ENCODE measurements at places on chromosomes 5 and 9. TPM values are rescaled to one million over a fixed set of nuclear protein-coding genes. Genes with fewer than 3 reads are reported as not detected.
A peak's percentile ranks its signal among the peaks of the same experiment; 100 is the strongest.

DNA sequence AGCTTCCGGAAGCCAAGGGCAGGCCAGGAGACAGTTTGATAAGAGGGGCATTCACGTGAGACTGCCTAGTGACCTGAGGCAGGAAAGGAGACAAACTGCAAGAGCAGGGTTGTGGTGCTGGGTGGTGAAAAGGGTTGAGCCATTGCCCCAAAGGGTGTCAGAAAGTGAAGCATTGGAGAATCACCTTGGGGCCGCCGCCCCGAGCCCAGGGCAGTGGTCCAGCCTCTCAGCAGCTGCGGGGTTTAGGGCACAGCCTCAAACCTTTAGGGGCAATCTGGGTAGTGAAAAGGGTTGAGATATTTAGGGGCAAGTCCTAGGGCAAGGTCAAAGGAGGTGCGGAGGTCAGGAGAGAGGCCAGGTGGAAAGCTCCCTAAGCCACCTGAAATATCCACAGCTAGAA lies 10.4 kb upstream of the ANKRD33B start:
- no peak for DNase-seq

GRCh38 chr5:67679184-67679841 lies 482.7 kb upstream of the CD180 start:
- DNase-seq = no peak

DNA sequence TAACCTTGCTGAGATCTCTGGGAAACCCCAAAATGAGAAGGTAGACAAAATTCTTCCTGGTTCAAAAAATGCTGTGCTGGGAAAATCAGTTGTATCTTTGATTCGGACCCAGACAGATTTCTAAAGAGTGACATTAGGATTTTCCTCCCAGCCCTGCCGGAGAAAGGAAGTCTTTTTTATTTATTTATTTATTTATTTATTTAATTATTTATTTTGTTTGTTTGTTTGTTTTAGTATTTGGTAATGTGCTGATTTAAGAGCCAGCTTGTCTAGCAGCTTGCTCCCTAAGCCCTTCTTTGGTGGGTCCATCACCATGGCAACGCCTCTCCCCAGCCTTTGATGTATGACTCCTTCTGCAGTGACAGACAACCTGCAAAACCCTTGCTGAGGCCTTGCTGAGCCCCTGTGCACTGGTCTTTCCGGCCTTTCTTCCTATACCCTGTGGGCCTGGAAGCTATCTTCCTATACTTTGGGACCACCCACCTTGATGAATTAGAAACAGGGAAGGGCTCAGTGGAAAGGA lies 60.6 kb upstream of the AFAP1L1 start:
- peak; percentile 47 for DNase-seq

DNA sequence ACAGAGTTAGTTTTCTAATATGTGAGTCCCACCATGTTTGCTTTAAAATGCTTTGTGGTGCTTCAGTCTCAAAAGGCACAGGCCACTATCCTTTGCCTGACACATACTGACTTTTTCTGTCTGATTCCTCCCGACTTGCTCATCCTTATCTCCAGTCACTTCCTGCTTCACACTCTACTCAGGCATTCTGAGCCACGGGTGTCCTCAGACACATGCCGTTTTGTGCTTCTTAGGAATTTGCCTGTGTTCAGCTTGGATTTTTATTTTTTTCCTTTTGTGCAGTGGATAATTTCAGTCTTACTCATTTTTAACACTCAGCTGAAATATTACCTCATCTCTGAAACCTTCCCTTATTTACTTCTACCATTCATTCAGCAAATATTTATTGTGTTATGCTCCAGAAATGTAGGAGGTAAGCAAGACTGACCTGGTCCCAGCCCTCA lies 54.1 kb downstream of the MAN2A1 start:
- DNase-seq = peak; percentile 58

DNA sequence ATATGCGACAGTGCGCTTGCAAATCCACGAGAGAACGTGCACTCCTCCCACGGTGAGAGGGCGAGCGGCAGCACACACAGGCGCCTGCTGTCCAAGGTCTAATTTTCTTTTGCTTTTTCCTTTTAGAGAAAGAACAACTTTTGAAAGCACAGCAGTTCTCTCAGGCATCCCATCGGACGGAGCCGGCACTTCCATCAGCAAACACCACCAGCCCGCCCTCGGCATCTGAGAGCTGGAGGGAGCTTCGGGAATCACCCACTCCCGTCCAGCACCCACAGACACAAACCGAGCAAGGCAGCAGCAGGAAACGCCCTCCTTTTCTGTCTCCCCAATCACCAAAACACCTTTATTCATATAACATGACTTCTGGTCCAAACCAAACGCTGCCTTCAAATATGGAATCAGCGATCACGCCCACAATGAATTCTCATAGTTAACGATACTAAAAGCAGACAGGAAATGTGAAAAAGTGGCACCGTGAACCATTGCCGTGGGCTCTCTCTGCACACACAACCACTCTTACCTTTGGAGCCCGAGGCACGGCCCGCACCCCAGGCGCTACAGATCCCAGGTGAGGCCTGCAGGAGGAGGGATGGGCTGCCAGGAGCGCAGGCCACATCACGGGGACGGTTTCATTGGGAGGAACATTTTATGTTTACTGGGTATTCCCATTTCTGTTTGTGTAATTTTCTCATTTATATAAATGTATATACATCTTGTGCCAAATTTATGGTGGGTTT lies 14.2 kb downstream of the LPCAT1 start:
- DNase-seq = no peak

DNA sequence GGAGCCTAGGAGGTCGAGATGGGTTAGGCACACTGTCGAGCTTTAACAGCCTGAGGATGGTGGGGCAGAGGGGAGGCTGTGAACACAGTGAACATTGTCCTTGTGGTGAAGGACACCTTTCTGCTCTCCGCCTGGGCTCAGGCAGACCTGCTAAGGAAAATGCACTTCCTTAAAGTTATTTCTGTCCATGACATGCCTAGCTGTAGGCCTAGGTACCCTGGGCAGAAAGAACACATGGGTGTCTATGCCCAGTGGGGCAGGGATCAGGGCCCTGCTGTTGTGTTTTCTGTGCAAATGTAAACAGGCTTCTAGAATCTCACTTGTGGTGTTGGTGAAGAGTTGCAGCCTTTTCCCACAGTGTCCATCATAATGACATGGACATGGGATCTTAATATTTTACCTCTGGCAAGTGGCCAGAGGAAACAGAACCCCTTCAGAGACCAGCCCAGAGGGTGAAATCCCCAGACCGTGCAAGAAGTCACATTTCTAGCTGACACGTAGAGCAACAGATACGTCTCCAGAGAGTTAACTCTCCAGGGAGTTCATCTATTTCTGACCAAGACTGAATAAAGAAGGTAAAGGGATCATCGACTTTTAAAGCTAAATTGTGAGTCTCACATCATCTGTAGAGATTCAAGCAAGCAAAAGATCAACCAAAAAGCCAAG lies 79.2 kb downstream of the C9orf152 start:
- no peak for DNase-seq

GRCh38 chr5:73973135-73973534 lies 347.1 kb downstream of the ARHGEF28 start:
- DNase-seq = no peak

DNA sequence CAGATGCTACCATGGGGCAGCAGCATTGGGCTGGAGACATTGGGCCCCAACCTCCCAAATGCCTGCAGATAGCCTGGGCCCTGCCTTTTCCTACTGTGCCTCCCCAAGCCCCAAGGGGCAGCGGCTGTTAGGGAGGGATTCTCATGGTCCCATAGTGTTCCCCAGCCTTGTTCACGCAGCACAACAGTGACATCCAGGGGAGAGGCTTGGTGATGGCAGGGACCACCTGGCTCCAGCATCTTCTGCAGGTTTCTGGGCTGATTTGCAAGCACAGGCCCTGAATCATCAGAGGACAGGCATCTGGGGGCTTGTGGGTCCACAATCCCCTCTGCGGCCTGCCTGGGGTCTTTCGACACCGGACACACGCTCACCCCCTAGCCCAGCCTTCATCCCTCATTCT lies 354.6 kb downstream of the SLIT3 start:
- no peak for DNase-seq

DNA sequence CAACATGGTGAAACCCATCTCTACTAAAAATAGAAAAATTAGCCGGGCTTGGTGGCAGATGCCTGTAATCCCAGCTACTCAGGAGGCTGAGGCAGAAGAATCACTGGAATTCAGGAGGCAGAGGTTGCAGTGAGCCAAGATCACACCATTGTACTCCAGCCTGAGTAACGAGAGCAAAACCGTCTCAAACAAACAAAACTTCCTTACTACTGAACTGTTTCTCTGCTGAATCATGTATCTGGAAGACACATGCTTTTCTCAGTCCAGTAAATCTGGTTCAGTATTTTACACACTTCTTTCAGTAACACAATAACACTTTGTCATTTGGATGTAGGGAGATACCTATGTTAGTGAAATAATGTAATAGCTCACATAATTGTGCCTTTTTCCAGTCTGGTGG lies 7.9 kb downstream of the TRMT10B start:
- DNase-seq = peak; percentile 19

DNA sequence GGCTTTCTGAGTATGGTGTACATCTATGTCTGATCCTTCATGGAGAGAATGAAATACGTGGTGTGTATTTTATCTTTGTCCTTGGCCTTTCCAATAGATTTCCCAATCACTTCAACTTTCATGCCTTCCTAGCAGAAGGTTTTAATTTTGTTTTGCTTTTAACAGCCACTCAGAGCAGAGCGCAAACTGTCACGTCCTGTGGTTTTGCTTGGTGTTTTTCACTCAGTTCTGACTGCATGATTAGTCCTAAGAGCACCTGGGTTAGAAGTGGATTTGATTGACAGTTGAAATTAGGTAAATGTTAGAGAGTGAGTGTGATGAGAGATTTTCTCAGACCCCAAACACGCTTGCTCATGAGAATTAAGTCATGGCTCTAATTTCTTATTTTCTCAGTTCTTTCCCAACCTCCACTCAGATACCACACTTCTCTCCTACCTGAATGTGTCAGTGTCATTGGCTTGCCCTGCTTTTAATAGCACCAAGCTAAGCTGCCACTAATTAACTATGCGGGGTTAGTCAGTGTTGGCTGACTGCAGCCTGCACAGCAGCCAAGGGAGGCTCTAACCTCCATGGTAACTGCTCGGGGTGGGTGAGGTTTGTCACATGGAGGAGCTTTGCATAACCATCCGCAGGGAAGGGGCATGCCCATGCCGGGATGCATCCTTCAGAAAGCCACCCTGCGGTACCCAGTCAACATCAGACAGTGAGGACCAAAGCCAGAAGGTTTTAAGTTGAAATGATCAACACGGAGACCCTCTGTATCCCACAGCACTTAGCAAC lies 173.4 kb downstream of the NR3C1 start:
- no peak for DNase-seq

DNA sequence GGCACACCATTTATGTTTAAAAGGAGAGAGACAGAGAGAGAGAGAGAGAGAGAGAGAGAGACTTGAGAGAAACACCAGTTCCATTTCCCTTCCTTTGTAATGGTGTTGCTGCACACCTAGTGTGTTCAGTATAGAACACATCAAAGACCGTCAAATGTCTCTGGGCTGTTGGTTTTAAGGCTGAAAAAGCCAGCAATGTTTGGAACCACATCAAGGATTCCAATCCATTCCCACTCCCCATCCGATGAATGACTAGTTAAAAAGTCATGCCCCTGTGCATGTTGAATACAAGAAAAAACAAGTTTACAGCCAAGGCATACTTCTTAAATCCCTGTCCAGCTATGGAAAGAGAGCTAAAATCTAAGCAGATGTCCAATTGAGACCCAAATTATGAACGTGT lies 83.0 kb upstream of the IFNE start:
- peak; percentile 87 for DNase-seq

DNA sequence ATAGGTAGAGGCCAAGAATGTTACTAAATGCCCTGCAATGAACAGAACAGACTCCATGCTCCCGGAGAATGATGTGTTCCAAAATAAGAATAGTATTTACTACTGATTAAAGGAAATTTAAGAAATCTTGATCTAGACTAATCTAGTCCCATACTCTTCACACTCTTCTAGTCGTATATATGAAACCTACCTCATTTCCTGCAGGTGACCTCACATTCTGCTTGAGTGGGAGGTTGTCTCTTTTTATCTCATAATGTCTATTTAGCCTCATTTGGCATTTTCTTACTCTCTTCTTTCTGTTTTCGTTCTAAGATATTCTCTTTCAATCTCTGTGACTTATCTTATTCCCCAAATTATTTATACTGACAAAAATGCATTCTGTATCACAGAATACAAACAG lies 9.2 kb upstream of the SHOC1 start:
- no peak for DNase-seq

- no peak for DNase-seq
Measured at GRCh38 chr9:87088621-87089365, 141.5 kb upstream of the GAS1 start.

GRCh38 chr9:91734371-91734981 lies 215.6 kb downstream of the ROR2 start:
- DNase-seq = peak; percentile 67

DNA sequence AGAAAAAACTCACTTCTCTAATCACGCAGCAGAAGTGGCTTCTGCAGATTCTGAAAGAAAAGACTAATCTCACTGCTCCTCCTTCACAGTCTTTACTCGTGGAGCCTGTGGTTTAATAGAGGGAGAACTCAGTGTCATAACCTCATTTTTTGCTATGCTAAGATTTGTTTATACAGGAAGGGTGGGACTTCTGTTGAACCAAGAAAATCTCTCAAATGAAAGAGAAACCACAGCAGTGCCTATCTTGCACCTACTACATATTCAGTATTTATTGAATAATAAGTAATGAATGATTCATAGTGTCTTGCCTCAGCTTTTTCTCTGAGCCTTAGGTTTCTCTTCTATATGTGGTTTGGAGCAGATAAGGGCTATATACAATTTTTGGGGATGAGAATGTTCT lies 136.1 kb upstream of the DMAC1 start:
- DNase-seq = peak; percentile 41

GRCh38 chr5:79851391-79851863 lies 139.6 kb downstream of the MTX3 start:
- DNase-seq = no peak

- DNase-seq = no peak
Measured at GRCh38 chr9:75699625-75700251, 190.7 kb upstream of the PCSK5 start.

DNA sequence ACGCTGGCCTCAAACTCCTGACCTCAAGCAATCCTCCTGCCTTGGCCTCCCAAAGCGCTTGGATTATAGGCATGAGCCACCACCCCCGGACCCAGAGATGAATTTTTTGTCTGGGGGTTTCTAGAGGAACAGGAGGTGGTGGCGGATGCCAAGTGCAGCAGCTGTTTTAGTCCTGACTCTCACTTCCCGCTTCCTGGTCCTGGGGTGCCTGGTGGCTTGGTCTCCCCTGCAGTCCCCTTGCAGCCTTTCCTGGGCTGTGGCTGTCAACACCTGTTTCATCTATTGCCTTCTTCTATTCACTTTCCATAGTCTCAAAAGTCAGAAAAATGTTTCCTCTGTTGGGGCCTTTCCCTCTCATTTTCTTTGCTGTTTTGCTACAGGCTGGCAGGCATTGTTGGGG lies 6.5 kb upstream of the NHP2 start:
- no peak for DNase-seq

Gene PTGDS
- 89.9 TPM for total RNA-seq

Gene LECT2
- not detected for total RNA-seq

Gene ANKRD31
- total RNA-seq = 0.26 TPM

Gene LAMC3
- total RNA-seq = under 0.01 TPM

Gene PTPRD
- total RNA-seq = 3.3 TPM

Gene IGFBPL1
- not detected for total RNA-seq

Gene TAF11L10
- total RNA-seq = not detected

Gene PCDHB14
- 0.77 TPM for total RNA-seq

Gene FOXD4L4
- total RNA-seq = 0.26 TPM

Gene PCDHGB6
- 4.3 TPM for total RNA-seq

Gene TRIM41
- 17.0 TPM for total RNA-seq

Gene GFRA3
- not detected for total RNA-seq

Gene AGXT2
- not detected for total RNA-seq
